Stimulated activated CD4-positive, alpha-beta T cell treated with anti-CD3 and anti-CD28 coated beads, Interleukin-15, amount 100 ng/mL, for 1 hour (primary cell): ENCODE measurements at places on chromosomes 2 and 18.

DNA sequence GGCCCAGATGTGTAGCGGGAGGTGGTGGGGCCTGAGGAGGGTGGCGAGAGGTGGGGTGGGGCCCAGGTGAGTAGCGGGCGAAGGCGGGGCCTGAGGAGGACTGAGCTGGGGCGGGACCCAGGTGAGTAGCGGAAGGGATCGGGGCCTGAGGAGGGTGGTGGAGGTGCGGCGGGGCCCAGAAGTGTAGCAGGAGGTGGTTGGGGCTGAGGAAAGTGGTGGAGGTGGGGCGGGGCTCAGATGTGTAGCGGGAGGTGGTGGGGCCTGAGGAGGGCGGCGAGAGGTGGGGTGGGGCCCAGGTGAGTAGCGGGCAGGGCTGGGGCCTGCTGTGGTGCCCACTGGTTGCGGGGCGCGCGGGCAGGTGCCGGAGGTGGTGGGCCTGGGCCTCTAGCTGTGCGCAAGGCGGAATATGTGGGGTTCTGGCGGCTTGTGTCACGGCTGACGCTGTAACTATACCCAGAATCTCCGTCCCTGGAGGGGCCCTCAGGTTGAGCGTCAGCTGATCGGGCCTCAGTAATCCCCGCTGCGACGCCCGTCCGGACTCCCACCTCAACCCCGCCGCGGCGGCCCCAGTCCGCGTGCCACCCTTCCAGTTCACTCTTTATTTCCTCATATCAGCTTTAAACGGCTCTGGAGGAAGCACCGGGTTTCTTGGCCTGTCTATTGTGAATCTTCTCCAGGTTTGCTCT is 866 bp upstream of the SF3B6 start:
- DNase-seq: no peak

DNA sequence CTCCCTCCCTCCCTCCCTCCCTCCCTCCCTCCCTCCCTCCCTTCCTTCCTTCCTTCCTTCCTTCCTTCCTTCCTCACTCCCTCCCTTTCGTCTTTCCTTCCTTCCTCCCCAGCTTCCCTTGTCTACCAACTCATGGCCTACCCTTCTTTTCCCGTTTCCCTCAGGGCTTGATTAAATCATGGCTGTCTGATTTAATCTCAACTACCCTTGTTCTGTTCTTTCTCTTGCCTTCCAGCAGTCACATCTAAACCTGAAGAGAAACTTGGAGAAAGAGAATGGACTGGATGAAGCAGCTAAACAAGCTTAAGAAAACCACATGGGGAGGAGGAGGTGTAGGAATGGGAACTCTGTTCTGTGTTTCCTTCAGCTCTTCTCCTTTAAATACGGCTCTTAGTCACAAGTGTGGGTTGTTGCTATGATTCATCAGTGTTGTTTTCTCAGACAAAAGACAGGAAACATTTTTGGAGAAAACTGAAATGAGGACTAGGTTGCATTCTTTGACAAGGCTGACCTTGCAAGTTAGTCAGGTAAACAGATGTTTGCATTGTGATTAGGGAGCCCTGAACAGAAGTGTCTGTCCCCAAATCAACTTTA is 177.9 kb downstream of the LRRTM1 start:
- no peak for DNase-seq

DNA sequence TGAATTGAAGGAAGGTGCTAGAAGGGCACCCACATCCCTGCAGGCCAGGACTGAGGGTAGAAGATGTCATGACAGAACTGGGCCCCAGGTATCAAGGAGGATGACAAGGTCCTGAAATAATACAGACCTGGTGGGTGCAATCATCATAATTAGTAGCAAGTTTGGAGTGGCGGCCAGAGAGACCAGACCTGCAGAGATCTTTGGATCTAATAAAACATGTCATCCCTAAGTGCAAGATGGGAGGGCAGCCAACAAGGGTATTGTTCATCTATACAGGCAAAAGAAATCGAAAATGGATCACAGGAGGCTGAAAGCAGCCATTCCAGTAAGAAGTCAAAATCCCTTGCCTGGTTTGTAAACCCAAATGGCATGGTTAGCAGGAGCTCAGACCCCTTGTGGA is 111.3 kb upstream of the BOD1L2 start:
- DNase-seq: no peak

DNA sequence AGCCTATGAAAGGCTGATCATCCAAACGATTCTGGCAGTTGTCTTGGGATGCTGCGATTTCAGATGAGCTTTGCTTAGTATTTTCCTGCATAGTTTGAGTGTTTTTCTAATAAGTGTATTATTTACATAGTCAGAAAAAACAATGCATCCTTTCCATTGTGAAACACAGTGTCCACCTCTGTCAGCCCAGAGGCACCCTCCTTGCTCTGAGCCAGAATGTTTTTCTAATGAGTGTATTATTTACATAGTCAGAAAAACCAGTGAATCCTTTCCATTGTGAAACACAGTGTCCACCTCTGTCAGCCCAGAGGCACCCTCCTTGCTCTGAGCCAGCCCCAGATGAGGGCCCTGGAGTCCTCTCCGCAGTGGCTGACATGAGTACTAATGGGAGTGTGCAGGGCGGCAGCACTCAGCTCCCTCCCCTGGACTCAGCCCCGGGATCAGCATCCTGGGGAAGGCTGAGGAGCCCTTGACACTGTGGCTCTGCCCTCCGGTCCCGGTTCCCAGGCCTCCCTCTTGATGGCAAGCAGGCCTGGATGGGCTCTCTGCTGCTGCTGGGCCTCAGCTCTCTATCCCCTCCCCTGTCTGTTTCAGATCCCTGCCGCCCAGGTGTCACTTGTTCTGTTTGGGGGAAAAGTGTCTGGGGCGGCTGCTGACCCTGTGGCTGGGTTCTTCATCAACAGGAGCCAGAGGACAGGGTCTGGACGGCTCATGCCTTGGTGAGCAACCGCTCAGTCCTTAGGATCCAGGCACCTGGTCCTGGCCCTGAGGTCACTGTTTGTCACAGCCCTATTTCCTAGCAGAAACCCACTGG is 5.9 kb downstream of the MFSD2B start:
- no peak for DNase-seq

GRCh38 chr2:127627740-127628571 is 18.0 kb upstream of the GPR17 start:
- DNase-seq: no peak

DNA sequence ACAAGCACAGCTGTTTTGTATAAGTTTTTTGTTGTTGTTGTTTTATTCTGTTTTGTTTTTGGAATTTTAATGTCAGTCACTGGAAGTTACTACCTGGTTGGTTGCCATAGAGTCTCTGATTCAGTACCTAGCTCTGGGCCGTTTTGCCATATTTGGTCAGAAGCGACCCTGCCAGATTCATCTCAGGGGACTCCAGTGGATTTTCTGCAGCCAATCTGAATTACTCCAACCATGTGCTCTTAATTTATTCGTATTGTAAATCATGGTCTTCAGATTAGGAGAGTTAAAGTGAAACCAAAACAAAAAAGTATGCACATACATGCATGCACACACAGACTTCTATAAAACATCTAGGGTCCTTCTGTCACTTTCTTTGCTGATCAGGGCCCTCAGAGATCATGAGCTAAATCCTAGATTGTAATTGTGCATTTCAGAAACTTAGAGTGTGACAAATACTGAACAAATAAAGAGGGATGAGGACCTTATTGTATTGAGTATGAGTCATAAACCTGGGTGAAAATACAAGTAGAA is 317.4 kb upstream of the UBE2E3 start:
- DNase-seq: no peak

GRCh38 chr2:193527146-193527545 is 1332.4 kb upstream of the TMEFF2 start:
- no peak for DNase-seq

DNA sequence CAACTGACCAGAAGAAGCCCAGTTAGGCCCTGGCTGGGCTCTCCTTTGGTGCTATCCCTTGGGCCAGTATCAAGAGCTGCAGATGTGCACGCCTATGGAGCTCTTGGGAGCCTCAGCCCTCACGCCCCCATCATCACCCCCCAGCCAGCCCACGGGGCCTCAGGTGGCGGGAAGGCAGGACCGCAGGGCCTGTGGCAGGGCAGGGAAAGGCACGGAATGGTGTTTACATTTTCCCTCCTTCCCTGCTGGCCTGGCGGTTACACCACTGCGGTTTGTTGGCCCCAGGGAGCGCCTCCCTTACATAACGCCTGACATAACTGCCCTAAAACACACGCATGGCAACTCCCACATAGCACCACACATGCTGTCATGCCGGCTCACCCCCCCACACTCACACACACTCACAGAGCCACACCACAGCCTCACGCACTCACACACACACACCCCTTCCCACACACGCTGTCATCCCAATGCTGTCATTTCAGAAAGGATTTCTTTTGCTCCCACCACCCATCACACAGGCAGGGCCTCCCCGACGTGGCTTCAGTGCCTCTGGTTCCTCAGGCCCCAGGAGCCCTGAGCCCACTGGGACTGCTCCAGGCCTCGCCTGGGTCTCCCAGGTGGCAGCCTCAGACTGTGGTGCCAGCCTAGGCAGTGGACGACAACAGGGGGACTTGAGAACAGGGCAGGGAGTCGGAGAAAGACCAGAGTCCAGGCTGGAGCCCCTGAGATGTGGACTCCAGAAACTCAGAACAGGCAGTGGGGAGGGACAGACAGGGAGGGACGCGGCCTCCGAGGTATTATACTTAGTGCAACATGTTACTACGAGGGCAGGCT is 15.7 kb downstream of the ZFP36L2 start:
- no peak for DNase-seq
